ENCODE measurements at places on chromosomes 3 and 15. TPM values are rescaled to one million over a fixed set of nuclear protein-coding genes. Genes with fewer than 3 reads are reported as not detected.

GHSR gene
- not detected for total RNA-seq

NANOGP8 gene
- not detected for total RNA-seq

KBTBD13 gene
- not detected for total RNA-seq

TMEM108 gene
- not detected for total RNA-seq

TUSC7 gene
- total RNA-seq, result not detected

PPARG gene
- 25.3 TPM for total RNA-seq

RPP25 gene
- 0.34 TPM for total RNA-seq

UTS2B gene
- 0.63 TPM for total RNA-seq

TADA3 gene
- total RNA-seq, result 39.2 TPM

SEMA3G gene
- 0.26 TPM for total RNA-seq

DNAH12 gene
- total RNA-seq, result under 0.01 TPM

KIF23 gene
- total RNA-seq, result 2.3 TPM

MOBP gene
- not detected for total RNA-seq

ALDH1A3 gene
- total RNA-seq, result 213 TPM

LMAN1L gene
- total RNA-seq, result not detected

BNC1 gene
- 4.3 TPM for total RNA-seq

CAND2 gene
- total RNA-seq, result 5.0 TPM

DAZL gene
- total RNA-seq, result not detected

AGBL1 gene
- not detected for total RNA-seq

ACVR2B gene
- 1.7 TPM for total RNA-seq

C2CD4A gene
- not detected for total RNA-seq

DLL4 gene
- 0.16 TPM for total RNA-seq

NTRK3 gene
- total RNA-seq, result not detected

XCR1 gene
- total RNA-seq, result not detected

NAA50 gene
- 149 TPM for total RNA-seq

TMEM158 gene
- 19.7 TPM for total RNA-seq

ST6GAL1 gene
- total RNA-seq, result 0.95 TPM

SLMAP gene
- 35.9 TPM for total RNA-seq

ITGB5 gene
- total RNA-seq, result 391 TPM

FETUB gene
- total RNA-seq, result not detected

GOLGA6D gene
- under 0.01 TPM for total RNA-seq

ADCY5 gene
- 0.16 TPM for total RNA-seq

WWTR1 gene
- total RNA-seq, result 23.2 TPM

SPATA12 gene
- not detected for total RNA-seq

HRG gene
- total RNA-seq, result not detected

Measured in bronchial smooth muscle cell (primary cell).